ENCODE measurements at places on chromosomes 3 and 15.

DNA sequence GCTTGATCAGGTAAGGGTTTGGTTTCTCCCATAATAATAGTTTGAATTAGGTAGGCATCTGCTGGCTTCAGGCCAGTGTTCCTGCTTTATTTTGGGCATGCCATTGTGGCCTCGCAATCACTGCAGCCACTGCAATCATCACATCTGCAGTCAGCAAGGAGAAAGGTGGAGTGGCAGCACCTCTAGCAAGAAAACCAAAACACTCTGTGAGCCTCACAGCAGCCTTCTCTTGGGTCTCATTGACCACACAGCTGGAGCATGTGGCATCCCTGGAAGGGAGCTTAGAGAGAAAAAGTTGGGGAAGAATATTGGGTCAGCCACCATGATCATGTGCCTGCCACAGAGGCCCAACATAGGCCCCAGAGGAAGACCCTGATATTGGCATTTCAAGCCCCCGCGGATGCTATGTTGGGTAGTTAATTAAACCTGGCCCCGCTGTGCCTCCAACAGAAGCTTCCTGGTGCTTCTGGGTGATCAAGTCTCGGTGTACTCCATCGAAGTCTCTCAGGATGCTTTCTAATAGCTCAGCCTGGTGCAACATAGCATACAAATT, 158.0 kb upstream of the UBE2E1 start:
- DNase-seq, result no peak

DNA sequence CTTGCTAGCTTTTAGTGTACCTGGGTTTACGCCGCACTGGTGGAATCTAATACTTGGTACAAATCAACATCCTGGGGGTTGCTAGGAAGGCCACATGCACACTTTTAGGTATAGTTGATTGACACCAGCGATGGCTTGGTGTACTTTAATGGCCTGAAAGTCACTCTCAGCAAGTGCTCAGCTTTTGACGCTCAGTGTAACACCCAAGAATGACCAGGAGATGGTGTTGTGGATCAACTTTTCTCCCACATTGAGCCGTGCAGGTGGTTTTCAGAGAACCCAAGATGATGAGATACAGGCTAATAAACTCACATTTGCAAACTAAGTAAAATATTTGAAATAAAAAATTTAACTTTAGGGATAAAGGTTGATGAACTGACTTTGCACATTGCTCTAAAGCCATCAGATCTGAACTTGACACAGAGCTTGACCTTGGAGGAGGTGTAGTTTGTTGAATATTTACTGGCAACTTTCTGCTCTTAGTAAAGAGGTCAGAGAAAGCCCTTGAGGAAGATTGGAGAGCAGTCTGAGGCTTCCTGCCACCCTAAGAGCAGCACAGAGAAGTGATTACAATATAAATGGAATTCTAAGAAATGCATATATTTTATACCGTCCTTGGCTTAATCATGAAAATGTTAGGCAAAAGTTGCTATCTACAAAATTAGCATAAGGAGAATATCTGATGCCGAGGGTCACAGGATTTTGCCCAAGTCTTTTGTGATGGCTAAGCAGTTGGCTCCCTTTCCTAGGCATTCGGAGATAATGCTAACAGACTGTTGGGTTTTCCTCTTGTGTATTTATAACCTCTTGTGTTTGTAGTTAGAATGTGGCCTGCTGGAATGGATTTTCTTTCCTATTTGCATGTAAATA, 143.4 kb upstream of the RASGRP1 start:
- DNase-seq, result no peak

GRCh38 chr3:16498130-16498890, 15.2 kb downstream of the RFTN1 start:
- DNase-seq, result no peak

- no peak for DNase-seq
These were observed 22.1 kb downstream of the PRICKLE2 start for GRCh38 chr3:64203216-64203615.

- no peak for DNase-seq
These were observed 8.9 kb upstream of the TMEM202 start for GRCh38 chr15:72389231-72389630.

- no peak for DNase-seq
These were observed 244.2 kb downstream of the PTPRG start for GRCh38 chr3:61805510-61806080.

DNA sequence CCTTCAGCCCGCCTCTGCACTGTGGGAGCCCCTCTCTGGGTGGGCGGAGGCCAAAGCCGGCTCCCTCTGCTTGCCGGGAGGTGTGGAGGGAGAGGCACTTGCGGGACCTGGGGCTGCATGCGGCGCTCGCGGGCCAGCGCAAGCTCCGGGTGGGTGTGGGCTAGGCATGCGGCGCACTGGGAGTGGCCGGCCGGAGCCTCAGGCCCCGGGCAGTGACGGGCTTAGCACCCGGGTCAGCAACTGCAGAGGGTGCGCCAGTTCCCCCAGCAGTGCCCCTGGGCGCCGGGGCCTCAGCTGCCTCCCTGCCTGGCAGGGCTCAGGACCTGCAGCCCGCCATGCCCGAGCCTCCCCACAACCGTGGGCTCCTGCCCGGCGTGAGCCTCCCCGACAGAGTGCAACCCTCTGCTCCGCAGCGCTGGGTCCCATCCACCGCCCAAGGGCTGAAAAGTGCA, 98.9 kb upstream of the POU1F1 start:
- DNase-seq, result no peak

GRCh38 chr15:92650256-92650655, 5.3 kb downstream of the FAM174B start:
- no peak for DNase-seq

DNA sequence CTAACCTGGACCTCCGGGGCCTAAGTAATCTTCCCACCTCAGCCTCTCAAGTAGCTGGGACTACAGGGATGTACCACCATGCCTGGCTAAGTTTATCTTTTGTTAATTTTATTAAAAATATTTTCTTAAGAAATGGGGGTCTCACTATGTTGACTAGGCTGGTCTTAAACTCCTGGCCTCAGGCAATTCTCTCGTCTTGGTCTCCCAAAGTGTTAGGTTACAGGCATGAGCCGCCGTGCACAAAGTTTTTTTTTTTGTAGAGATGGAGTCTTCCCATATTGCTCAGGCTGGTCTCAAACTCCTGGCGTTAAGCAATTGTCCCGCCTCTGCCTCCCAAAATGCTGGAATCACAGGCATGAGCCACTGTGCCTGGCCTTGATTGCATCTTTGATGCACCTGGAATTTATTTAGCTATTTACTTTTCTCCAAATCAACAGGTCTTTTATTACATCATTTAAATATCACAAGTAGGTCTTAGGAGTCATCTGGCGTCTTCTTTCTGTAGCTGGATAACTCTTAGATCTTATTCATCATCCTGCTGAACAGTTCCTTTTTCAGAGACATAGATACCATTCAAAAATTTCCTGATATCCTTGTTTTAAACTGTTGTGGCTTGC, 7.8 kb upstream of the MAP2K1 start:
- no peak for DNase-seq

GRCh38 chr3:14450506-14450905, 48.1 kb downstream of the SLC6A6 start:
- DNase-seq, result no peak

GRCh38 chr3:188000361-188000861, 153.5 kb upstream of the LPP start:
- no peak for DNase-seq

GRCh38 chr15:60999771-61000170, 229.3 kb downstream of the RORA start:
- no peak for DNase-seq

DNA sequence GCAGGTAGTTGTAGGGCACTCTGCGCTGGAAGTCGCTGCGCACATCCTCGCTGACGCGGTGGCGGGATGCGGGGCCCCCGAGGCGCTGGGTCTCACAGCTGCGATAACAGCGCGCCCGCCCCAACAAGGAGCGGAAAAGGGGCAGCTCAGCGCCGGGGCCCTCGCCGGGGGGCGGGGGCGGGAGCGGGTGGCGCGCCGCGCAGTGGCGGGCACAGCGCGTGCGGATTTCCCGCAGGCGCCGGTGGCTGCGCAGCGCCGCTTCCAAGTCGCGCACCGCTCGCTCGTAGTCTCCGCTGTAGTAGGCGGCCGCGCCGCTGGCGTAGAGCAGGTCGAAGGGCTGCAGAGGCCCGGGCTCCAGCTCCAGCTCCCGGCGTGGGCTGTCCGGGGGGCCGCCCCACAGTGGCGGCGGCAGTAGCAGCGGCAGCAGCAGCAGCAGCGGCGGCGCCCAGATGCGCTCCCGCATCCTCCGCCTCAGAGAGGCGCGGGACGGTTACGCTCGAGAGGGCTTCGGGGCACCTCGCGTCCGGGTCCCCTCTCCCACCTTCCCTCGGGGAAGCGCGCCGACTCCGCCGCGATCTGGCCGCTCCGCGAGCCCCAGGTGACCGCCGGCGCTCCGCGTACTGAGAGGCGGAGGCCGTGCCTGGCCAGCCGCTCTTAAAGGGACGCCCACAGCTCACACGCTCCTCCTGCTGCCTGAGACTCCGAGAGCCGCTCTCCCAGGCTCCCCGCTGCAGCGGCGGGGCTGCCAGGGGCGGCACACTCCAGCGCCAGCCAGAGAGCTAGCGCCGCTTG, at the start of gene P3H2:
P3H2 (minus strand) TSS at position 629 of the 792 bp plus-strand sequence; CDS start at position 463, 166 bp downstream.
- no peak for DNase-seq

GRCh38 chr3:194814878-194815357, 129.2 kb downstream of the FAM43A start:
- no peak for DNase-seq

DNA sequence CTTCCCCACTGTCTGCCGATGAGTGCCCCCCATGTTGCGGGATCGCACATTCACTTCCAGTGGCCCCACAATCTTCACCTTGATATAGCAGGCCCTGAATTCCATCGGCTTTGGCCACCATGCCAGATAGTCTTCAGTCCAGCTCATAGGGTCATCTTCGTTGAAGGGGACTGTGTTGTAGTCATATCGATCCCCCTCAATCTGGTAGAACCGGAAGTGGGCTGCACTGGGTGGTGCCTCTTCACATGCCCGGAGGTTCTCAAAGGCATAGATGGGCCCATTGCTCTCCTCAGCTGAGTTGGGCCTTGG, 12.1 kb upstream of the CLPX start:
- DNase-seq, result no peak

- no peak for DNase-seq
These were observed 14.7 kb upstream of the AGTR1 start for GRCh38 chr3:148682997-148683396.

Data from stimulated activated CD8-positive, alpha-beta memory T cell treated with anti-CD3 and anti-CD28 coated beads, Interleukin-4, amount 100 ng/mL, for 1 hour (primary cell).